ENCODE measurements at places on chromosomes 11 and 22.

- no peak for DNase-seq
- H3K4me3 ChIP-seq = no peak overlapping the region
- no peaks in the 10 kb centered on the region for H3K4me1 ChIP-seq
- H3K27me3 ChIP-seq = no peaks in the 10 kb centered on the region
Observed at GRCh38 chr11:32056438-32056837, 34.4 kb upstream of the RCN1 start.

- no peaks in the 10 kb centered on the region for H3K4me1 ChIP-seq
- no peak overlapping the region for H3K27ac ChIP-seq
- H3K36me3 ChIP-seq = no peaks in the 10 kb centered on the region
- H3K27me3 ChIP-seq = no peaks in the 10 kb centered on the region
Observed at GRCh38 chr11:25271301-25271700, 774.4 kb downstream of the LUZP2 start.

DNA sequence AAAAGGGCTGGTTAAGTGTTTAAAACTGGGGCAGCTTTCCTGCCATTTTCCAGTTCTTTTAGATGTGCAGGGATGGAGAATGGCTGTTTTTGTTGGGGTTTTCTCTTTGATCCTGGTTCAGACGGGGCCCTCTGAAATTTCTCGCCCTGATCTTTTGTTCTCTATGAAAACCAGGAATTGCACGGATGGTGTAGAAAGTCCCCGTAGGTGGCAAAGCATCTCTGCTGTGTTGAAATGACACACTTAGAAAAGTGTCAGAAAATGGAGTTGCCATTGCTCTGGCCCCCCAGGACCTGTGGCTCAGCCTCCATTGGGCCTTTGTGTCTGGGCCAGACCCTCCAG is 63.0 kb downstream of the PARVB start:
- no peak for DNase-seq
- no peaks in the 10 kb centered on the region for H3K27me3 ChIP-seq
- H3K4me3 ChIP-seq = no peak overlapping the region
- H3K27ac ChIP-seq = no peak overlapping the region

- peaks cover 8% of the 10 kb centered on the region for H3K4me1 ChIP-seq
- no peak for DNase-seq
Observed at GRCh38 chr11:96242191-96242847, 100.7 kb downstream of the MAML2 start.

DNA sequence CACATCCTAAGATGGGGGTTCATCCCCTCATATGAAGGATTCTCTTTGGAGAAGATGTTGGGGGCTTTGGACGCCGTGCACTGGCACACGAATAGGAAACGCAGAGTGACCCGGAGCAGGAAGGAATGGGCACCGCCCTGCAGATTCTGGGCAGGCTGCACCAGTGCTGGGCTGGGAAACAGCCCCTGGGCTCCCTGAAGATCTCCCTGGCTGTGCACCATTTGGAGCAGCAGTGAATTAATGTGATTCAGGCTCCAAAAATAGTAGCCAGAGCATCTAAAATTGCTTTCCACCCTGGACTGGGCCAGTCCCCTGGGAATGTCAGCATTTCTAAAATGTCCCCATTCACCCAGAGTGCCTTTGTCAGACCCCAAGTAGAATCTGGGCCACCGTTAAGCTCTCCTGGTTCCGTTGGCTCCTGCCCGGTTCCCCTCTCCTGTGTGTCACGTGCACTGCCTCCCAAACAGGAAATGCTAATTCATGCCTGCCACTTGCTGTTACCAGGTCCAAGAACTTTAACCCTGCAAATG is 18.6 kb downstream of the IRAG1 start:
- no peak overlapping the region for H3K4me3 ChIP-seq
- H3K4me1 ChIP-seq = no peaks in the 10 kb centered on the region
- H3K27ac ChIP-seq = no peak overlapping the region
- no peaks in the 10 kb centered on the region for H3K36me3 ChIP-seq

- no peak for DNase-seq
- H3K4me3 ChIP-seq = no peak overlapping the region
- no peaks in the 10 kb centered on the region for H3K27me3 ChIP-seq
- no peaks in the 10 kb centered on the region for H3K36me3 ChIP-seq
Observed at GRCh38 chr22:40641269-40641668, 4.8 kb upstream of the MRTFA start.

- no peaks in the 10 kb centered on the region for H3K36me3 ChIP-seq
- H3K27ac ChIP-seq = no peak overlapping the region
- no peak for DNase-seq
- H3K4me3 ChIP-seq = no peak overlapping the region
Observed at GRCh38 chr11:113628912-113629311, 77.2 kb downstream of the TMPRSS5 start.

DNA sequence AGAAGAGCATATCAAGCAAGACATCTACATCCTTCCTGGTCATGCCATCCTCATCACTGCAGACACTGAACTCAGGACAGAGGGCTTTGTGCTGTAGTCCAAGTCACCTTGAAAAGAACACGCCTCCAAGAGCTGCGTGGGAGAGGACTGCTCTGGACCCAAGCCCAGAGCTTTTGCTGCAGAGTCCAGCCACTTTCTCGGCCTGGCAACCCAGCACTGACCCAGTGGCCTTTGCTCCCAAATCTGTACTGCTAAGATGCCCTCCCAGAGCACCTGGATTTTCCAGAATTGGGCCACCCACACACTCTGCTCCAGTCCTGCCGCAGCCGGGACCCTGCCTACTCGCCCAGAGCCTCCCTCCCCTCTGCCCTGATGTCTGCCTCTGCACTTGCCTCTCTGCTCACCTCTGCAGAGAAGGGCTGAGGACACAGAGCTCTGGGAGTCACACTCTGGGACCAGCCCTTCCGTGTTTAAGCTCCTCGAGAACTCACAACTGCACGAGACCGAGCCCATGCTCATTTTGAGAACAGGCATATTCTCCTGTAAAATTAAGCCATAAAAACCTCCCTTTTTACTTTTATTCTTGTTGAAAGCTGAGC is 83.8 kb upstream of the CSNK2A3 start:
- H3K4me3 ChIP-seq = no peak overlapping the region
- no peaks in the 10 kb centered on the region for H3K4me1 ChIP-seq
- no peak overlapping the region for H3K27ac ChIP-seq
- no peak for DNase-seq
- no peaks in the 10 kb centered on the region for H3K27me3 ChIP-seq

GRCh38 chr11:113839842-113840241 is 35.5 kb downstream of the USP28 start:
- DNase-seq = no peak

DNA sequence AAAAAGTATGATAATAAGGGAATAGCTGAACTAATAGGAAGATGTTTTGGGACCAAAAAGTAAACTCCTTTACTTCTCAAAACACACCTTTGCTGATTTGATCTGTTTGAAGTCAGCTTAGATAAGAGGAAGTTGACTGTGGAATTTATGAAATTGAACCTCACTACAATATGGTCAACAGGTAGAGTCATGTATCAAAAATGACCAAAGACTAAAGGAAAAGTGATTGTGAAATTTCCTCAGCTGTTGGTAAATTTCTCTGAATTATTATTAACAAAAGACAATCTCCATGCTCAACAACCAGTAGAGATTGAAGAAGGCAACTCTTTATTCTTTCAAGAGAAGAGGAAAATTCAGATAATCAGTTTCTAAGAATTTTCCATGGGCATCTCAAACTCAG is 826.5 kb downstream of the KCNA4 start:
- H3K4me3 ChIP-seq = no peak overlapping the region
- H3K27me3 ChIP-seq = no peaks in the 10 kb centered on the region
- no peak for DNase-seq
- H3K36me3 ChIP-seq = no peaks in the 10 kb centered on the region
- H3K27ac ChIP-seq = no peak overlapping the region

DNA sequence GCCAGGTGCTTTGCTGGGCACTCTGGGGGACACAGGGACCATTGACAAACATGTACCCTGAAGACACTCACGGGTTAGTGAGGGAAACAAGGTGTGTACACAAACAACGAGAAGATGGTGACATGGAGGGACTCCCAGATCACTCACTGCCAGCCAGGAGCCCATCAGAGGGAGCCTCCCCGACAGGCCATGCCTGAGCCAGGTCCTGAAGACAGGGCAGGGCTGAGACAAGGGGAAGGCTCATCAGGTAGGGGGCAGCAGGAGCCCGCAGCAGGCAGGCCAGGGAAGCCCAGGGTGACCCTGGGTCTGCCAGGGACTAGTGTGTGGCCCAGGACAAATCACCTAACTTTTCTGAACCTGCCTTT is 127.9 kb downstream of the BUD13 start:
- no peak for DNase-seq
- no peaks in the 10 kb centered on the region for H3K4me1 ChIP-seq
- H3K4me3 ChIP-seq = no peak overlapping the region
- H3K27ac ChIP-seq = no peak overlapping the region
- H3K27me3 ChIP-seq = no peaks in the 10 kb centered on the region

DNA sequence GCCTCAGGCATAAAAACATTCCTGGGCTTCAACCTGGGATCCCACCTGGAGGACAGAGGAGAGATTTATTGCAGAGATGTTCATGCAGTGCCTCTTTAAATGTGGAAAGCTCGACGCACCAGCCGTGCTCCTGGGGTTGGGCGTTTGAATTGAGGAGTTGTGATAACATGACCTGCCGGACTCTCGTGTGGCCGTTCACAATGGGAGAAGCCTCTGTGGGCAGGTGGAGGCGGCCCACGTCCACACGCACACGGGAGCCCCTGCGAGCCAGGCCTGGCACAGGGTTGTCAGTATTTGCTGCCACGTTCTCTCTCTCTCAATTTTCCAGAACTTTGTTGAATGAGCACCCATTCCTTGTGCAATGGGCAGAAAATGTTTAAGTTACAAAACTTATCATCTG is 58.3 kb upstream of the PPARA start:
- H3K4me1 ChIP-seq = no peaks in the 10 kb centered on the region
- DNase-seq = no peak
- H3K27ac ChIP-seq = no peak overlapping the region
- no peak overlapping the region for H3K4me3 ChIP-seq
- H3K27me3 ChIP-seq = no peaks in the 10 kb centered on the region

- H3K36me3 ChIP-seq = no peaks in the 10 kb centered on the region
- no peaks in the 10 kb centered on the region for H3K4me1 ChIP-seq
- H3K27ac ChIP-seq = no peak overlapping the region
- no peak overlapping the region for H3K4me3 ChIP-seq
Observed at GRCh38 chr11:46413760-46414465, 22.3 kb upstream of the CHRM4 start.

GRCh38 chr11:134574425-134574824 is 162.4 kb upstream of the B3GAT1 start:
- no peaks in the 10 kb centered on the region for H3K36me3 ChIP-seq
- H3K27ac ChIP-seq = no peak overlapping the region
- H3K4me1 ChIP-seq = no peaks in the 10 kb centered on the region
- no peaks in the 10 kb centered on the region for H3K27me3 ChIP-seq
- peak; percentile 13 for DNase-seq

DNA sequence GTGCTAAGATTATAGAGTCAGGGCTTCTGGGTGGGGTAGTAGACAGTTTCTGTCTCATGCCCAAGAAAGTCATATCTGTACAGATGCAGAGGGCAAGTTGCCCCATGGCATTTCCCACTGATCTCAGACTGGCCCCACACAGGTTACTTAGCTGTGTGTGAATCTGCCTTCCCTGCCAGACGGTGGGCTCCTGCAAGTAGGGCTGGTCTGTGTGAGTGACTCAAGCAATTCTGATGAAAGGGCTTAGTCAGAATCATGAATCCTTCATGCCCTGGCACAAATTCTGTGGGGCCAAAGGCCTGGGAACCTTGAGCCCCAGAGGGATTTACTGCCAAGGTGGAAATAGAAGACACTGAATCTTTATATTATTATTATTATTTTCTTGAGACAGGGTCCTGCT is 30.4 kb downstream of the USH1C start:
- H3K27me3 ChIP-seq = no peaks in the 10 kb centered on the region
- no peak overlapping the region for H3K4me3 ChIP-seq
- H3K36me3 ChIP-seq = no peaks in the 10 kb centered on the region
- no peaks in the 10 kb centered on the region for H3K4me1 ChIP-seq
- DNase-seq = no peak

DNA sequence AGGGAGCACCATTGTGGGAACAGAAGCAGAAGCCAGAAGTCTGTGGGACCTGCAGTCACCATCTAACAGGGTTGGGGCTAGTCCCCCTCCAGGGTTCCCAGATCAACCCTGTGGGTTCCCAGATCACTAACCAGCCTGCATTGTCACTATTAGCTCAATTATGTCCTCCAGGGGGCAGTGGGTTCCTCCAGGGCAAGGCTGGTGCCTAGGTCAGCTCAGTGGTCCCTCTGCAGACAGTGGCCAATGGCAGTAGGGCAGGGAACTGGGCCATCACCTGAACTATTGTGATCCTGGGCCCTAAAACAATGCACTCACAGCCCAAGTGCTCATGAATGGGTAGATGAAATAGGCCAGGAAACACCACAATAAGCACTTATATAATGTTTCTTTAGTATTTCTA is 18.8 kb upstream of the PRSS23 start:
- H3K4me3 ChIP-seq = no peak overlapping the region
- DNase-seq = no peak
- no peaks in the 10 kb centered on the region for H3K36me3 ChIP-seq

DNA sequence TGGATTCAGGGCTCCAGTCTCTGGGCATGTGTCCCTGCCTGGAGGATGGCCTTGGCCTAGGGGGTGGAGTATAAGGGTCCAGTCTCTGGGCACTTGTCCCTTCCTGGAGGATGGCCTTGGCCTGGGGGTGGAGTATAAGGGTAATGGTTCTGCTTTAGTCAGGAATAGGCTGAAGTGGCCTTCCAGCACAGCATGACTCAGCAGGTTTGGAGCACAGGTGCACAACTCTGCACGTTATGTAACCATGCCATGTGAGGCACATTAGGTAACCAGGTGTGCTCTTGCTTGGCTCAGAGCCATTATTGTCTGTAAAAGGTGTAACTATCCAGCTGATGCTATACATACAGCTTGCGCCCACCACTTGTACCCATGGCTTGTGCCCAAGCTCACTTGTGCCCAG is 48.4 kb upstream of the POLD3 start:
- no peaks in the 10 kb centered on the region for H3K36me3 ChIP-seq
- H3K4me3 ChIP-seq = no peak overlapping the region
- no peak for DNase-seq
- H3K27me3 ChIP-seq = no peaks in the 10 kb centered on the region

DNA sequence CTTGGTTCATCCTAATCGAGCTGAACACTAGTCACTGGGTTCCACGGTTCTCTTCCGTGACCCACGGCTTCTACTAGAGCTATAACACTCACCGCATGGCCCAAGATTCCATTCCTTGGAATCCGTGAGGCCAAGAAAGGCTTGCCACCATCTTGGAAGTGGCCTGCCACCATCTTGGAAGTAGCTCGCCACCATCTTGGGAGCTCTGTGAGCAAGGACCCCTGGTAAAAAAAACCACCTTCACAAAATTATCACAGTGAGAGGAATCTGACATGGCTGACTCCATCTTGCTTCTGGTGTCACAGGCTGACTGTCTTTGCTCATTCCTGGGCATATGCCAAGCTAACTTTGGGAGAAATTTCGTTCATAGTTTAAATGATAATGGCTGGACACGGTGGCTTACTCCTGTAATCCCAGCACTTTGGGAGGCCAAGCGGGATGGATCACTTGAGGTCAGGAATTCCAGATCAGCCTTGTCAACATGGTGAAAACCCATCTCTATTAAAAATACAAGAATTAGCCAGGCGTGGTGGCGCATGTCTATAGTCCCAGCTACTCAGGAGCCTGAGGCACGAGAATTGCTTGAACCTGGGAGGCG is 18.9 kb upstream of the KCTD14 start:
- no peak overlapping the region for H3K4me3 ChIP-seq
- no peak for DNase-seq
- no peaks in the 10 kb centered on the region for H3K27me3 ChIP-seq
- H3K27ac ChIP-seq = no peak overlapping the region
- H3K4me1 ChIP-seq = peaks cover 10% of the 10 kb centered on the region

Measured in naive thymus-derived CD4-positive, alpha-beta T cell (primary cell).